Esophagus squamous epithelium (tissue), 5 donors: ENCODE measurements at places on chromosomes 5 and 9.

DNA sequence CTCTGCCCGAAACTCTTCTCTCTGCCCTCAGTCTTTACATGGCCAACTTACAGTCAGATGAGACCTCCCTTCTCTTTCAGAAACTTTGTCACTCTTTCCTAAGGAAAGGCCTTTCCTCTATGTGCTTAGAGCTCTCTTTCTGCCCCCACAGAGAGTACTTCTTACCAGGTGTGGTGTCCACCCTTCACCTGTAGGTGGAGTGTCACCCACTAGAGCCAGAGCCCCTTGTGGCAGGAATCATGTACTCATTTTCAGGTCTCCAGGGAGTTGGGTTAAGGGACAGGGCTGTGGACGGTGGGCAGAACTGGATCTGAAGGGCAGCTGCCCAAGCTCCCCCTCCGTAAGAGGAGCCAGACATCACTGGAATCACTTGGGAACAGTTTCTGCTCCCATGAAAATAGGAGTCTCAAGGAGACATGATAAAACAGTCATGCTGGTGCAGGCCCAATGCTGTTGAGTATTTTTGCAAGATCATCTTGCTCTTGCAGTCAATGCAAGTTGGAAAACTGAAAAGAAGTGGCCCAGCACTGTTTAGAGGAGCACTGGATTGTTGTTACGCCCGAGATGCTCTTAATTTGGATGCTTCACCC, 436.7 kb downstream of the ZSWIM6 start:
- H3K4me1 ChIP-seq = no peaks in the 10 kb centered on the region
- no peak overlapping the region for H3K4me3 ChIP-seq
- no peaks in the 10 kb centered on the region for H3K36me3 ChIP-seq
- H3K27me3 ChIP-seq = no peaks in the 10 kb centered on the region
- no peak for DNase-seq
- H3K27ac ChIP-seq = no peak overlapping the region

DNA sequence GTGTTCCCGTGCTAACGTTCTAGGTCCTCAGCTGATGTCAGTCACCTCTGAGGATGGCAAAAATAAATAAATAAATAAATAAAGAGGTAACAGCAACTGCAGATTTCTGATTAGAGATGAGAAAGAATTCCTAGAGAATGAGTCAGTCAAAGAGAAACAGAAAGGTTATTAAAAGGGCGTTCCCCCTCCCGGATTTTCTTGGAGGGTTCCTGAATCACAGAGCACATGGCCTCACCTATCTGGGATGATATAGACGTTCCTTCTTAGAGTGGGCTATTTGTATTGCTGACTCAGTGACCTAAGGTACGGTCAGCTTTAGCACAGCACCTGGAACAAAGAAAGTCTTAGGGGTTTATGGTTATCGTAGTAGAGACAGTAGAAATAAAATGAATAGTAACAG, 30.6 kb downstream of the HTR4 start:
- no peak overlapping the region for H3K4me3 ChIP-seq
- no peaks in the 10 kb centered on the region for H3K36me3 ChIP-seq
- H3K27ac ChIP-seq = no peak overlapping the region

DNA sequence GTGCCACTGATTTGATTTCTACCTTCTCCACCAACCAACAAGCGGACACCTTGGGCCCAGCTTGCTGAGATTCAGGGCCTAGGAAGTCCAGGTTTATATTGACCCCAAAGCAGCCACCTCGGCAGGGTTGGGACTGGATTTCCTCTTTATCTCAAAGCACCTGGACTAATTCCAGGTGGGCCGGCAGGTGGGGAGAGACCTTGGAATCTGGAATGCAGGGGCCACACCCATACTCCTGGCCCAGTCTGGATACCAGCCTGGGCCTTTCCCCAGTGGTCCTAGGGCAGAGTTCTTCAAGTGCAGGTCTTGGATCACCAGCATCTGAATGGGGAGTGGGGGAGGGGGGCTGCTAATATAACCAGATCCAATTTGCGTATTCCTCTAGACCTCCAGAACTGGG, 93.1 kb downstream of the PCDH1 start:
- H3K4me1 ChIP-seq = no peaks in the 10 kb centered on the region
- peaks cover 31% of the 10 kb centered on the region for H3K27me3 ChIP-seq
- DNase-seq = no peak
- no peaks in the 10 kb centered on the region for H3K36me3 ChIP-seq
- no peak overlapping the region for H3K27ac ChIP-seq
- no peak overlapping the region for H3K4me3 ChIP-seq

- no peaks in the 10 kb centered on the region for H3K27me3 ChIP-seq
- no peak overlapping the region for H3K4me3 ChIP-seq
- no peaks in the 10 kb centered on the region for H3K36me3 ChIP-seq
- H3K27ac ChIP-seq = no peak overlapping the region
These were observed 42.2 kb upstream of the FSD1L start for GRCh38 chr9:105405514-105406131.

- no peak overlapping the region for H3K4me3 ChIP-seq
- no peaks in the 10 kb centered on the region for H3K4me1 ChIP-seq
- H3K36me3 ChIP-seq = no peaks in the 10 kb centered on the region
- H3K27me3 ChIP-seq = no peaks in the 10 kb centered on the region
- no peak overlapping the region for H3K27ac ChIP-seq
- no peak for DNase-seq
These were observed 508.2 kb upstream of the WWC1 start for GRCh38 chr5:167783145-167783817.

GRCh38 chr9:70352356-70352755, 62.1 kb downstream of the KLF9 start:
- H3K36me3 ChIP-seq = peaks cover 71% of the 10 kb centered on the region
- H3K27ac ChIP-seq = no peak overlapping the region
- H3K27me3 ChIP-seq = no peaks in the 10 kb centered on the region

- no peak for DNase-seq
- H3K36me3 ChIP-seq = no peaks in the 10 kb centered on the region
- H3K4me1 ChIP-seq = no peaks in the 10 kb centered on the region
- no peaks in the 10 kb centered on the region for H3K27me3 ChIP-seq
- H3K27ac ChIP-seq = no peak overlapping the region
These were observed 81.2 kb upstream of the NIPBL start for GRCh38 chr5:36795366-36795765.

- no peaks in the 10 kb centered on the region for H3K36me3 ChIP-seq
- no peaks in the 10 kb centered on the region for H3K27me3 ChIP-seq
- H3K4me3 ChIP-seq = no peak overlapping the region
- no peak overlapping the region for H3K27ac ChIP-seq
These were observed 117.4 kb upstream of the RORB start for GRCh38 chr9:74379718-74380117.

GRCh38 chr9:130608554-130609134, 29.3 kb downstream of the FUBP3 start:
- H3K36me3 ChIP-seq = peaks cover 11% of the 10 kb centered on the region
- no peaks in the 10 kb centered on the region for H3K27me3 ChIP-seq
- no peak overlapping the region for H3K4me3 ChIP-seq
- DNase-seq = no peak
- H3K27ac ChIP-seq = no peak overlapping the region

DNA sequence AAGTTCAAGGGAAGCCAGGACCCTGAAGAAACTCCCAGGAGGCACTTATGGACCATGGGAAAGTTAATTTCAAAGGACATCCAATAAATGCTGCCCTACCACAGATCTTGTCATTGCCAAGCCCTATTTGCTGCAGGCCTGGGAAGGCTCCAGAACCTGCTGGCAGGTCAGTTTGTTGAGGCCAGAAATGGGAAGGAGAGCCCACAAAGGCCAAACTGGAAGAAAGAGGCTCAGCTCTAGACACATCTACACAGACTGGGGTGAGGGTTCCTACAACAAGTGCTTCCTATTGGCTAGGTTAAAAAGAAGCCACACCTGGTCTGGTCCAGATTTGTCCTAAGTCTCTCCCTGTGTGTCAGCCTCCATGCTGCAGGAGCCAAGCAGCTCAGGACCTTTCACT, 94.4 kb downstream of the SIL1 start:
- H3K27me3 ChIP-seq = no peaks in the 10 kb centered on the region
- H3K4me1 ChIP-seq = no peaks in the 10 kb centered on the region
- H3K27ac ChIP-seq = no peak overlapping the region
- H3K4me3 ChIP-seq = no peak overlapping the region
- DNase-seq = no peak

- peaks cover 69% of the 10 kb centered on the region for H3K4me1 ChIP-seq
- no peak overlapping the region for H3K4me3 ChIP-seq
- peak overlapping the region; percentile 67 for H3K27ac ChIP-seq
- no peak for DNase-seq
- no peaks in the 10 kb centered on the region for H3K27me3 ChIP-seq
These were observed 7.1 kb upstream of the MYOZ3 start for GRCh38 chr5:150653762-150654556.

GRCh38 chr9:36142510-36143244, 6.1 kb downstream of the GLIPR2 start:
- H3K27me3 ChIP-seq = no peaks in the 10 kb centered on the region
- peak overlapping the region; percentile 22 for H3K4me3 ChIP-seq
- H3K36me3 ChIP-seq = no peaks in the 10 kb centered on the region
- no peak for DNase-seq

GRCh38 chr9:94922691-94923107, 196.2 kb downstream of the AOPEP start:
- peak overlapping the region; percentile 72 for H3K27ac ChIP-seq
- DNase-seq = no peak
- H3K4me1 ChIP-seq = peaks cover 97% of the 10 kb centered on the region
- H3K36me3 ChIP-seq = no peaks in the 10 kb centered on the region
- H3K27me3 ChIP-seq = no peaks in the 10 kb centered on the region

DNA sequence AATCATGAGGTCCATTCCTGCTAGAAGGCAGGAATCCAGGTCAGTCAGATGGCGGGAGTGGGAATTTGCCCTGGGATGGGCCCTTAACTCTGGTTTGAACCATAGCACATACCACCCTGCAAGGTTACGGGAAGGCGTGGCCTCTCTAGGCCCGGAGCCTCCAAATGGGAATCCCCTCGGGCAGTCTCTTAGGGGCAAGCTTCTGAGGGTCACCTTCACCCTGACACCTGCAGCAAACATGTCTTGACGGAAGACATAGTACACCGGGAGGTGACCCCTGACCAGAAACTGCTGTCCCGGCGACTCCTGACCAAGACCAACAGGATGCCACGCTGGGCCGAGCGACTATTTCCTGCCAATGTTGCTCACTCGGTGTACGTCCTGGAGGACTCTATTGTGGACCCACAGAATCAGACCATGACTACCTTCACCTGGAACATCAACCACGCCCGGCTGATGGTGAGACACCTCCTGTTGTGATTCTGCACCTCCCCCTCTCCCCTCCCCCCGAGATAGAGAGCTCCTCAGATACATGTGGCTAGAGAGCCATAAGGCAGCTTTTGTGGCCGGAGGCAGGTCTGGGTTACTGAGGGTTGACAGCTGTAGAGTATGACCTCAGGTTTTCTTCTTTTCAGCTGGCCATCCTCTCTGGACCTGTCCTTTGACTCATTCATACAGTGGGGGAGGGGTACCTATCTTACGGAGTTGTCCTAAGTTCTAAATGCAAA, 957 bp downstream of the PRELID1 start:
- H3K27ac ChIP-seq = peak overlapping the region; percentile 90
- H3K36me3 ChIP-seq = peaks cover 5% of the 10 kb centered on the region
- H3K4me1 ChIP-seq = peaks cover 54% of the 10 kb centered on the region
- no peak for DNase-seq
- peak overlapping the region; percentile 100 for H3K4me3 ChIP-seq

DNA sequence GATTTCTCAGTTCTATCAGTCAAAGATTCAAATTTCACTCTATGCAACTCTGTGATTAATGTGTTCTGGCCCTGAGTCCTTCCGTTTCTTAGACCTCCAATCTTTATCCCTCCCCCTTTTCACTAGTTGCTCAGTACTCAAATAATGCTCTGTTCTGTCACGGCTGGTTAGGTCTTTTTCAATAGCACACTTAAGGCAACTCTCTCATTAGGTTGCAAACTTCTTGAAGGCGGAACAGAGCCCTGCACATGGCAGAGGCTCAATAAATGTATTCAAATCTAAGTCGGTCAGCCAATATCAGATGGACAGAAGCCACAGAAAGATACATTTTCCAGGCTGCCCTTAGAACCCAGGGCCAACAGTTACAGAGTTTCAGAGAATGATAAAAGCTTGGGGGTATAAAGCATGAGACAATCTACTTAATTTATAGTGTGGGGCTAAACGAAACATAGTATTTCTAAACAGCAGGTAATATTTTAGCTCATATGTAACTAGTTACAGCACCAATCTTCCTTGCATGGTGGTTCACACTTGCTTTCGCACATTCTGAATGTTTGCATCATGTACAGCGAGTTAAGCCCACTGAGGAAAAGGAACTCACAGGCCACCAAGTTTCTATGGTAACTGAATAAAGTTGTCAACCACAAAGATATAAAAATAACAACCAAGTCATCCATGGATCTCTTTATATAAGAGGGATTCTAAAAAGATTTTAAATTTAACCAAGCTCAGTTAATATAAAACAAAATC, 67.1 kb upstream of the GOLPH3 start:
- H3K36me3 ChIP-seq = no peaks in the 10 kb centered on the region
- no peak overlapping the region for H3K27ac ChIP-seq
- no peak overlapping the region for H3K4me3 ChIP-seq
- H3K27me3 ChIP-seq = no peaks in the 10 kb centered on the region
- no peak for DNase-seq
- no peaks in the 10 kb centered on the region for H3K4me1 ChIP-seq

GRCh38 chr9:78775696-78776295, 478.9 kb downstream of the PSAT1 start:
- no peak for DNase-seq
- H3K27me3 ChIP-seq = no peaks in the 10 kb centered on the region
- no peaks in the 10 kb centered on the region for H3K36me3 ChIP-seq
- H3K27ac ChIP-seq = no peak overlapping the region
- H3K4me1 ChIP-seq = no peaks in the 10 kb centered on the region

GRCh38 chr9:131273856-131274673, 2.2 kb downstream of the FAM78A start:
- H3K27me3 ChIP-seq = no peaks in the 10 kb centered on the region
- peaks cover 6% of the 10 kb centered on the region for H3K4me1 ChIP-seq
- peak overlapping the region; percentile 60 for H3K27ac ChIP-seq

GRCh38 chr9:18759827-18760226, 273.2 kb downstream of the SAXO1 start:
- no peak overlapping the region for H3K4me3 ChIP-seq
- peaks cover 3% of the 10 kb centered on the region for H3K4me1 ChIP-seq
- no peaks in the 10 kb centered on the region for H3K36me3 ChIP-seq
- DNase-seq = no peak

DNA sequence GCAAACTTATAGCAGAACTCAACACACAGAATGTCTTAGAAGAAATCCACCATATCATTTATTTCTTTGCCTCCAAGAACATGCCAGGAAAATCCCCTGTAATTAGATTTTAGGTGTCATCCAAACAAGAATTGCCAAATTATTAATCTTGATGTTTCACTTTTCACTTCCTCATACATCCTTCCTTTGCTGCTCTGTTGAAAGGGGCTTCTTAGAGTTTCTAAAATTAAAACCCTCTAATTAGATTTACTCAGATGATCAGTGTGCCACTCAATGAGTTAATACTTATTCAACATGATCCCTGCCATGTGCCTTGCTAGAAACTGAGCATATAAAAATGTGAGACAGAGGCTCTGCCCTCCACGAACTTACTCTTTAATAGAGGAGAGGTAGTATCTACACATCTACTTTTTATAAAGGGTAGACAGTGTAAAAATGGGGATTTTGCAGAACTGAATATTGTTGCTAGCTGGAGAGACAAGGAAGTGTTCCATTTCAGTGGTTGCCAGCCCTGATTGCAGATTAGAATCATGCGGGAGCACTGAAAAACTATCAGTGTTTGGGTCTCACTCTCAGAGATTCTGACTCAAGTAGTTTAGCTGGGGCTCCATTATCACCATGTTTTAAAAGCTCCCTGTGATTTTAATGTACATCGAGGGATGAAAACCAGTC, 498.4 kb downstream of the TLE4 start:
- no peaks in the 10 kb centered on the region for H3K36me3 ChIP-seq
- H3K27me3 ChIP-seq = no peaks in the 10 kb centered on the region
- no peak overlapping the region for H3K27ac ChIP-seq
- peaks cover 11% of the 10 kb centered on the region for H3K4me1 ChIP-seq

GRCh38 chr9:100071271-100071670, 27.5 kb downstream of the ERP44 start:
- H3K27ac ChIP-seq = no peak overlapping the region
- no peak overlapping the region for H3K4me3 ChIP-seq
- no peaks in the 10 kb centered on the region for H3K36me3 ChIP-seq
- peaks cover 18% of the 10 kb centered on the region for H3K4me1 ChIP-seq
